ENCODE measurements at places on chromosomes 1 and 21. TPM values are rescaled to one million over a fixed set of nuclear protein-coding genes. Genes with fewer than 3 reads are reported as not detected.

Gene CELA3B
- not detected for total RNA-seq

Gene SLC6A9
- total RNA-seq, result 3.0 TPM

Gene ABCA4
- not detected for total RNA-seq

Gene CD1D
- total RNA-seq, result not detected

DNA sequence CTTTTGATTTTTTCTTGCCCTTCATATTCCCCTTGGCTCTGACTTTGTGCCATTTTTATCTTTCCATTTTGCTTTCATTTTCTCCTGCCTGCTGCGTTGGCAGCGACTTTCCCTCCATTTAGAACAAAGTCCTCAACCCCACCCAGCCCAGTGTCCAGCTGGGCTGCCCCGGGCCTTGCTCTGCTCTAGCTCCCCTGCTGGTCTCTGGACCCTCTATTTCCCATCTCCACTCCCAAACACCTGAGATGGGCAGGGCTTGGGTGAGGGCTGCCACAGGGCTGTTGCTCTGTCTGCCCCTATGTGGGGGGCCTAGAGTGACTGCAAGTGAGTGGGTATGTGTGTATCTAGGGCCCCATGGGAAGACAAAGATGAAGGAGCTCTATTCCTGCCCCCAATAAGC lies 7.3 kb upstream of the ADAM15 start:
- no peak overlapping the region for H3K4me3 ChIP-seq
- no peak for DNase-seq
- H3K4me1 ChIP-seq, result peaks cover 13% of the 10 kb centered on the region
- no peak overlapping the region for H3K27ac ChIP-seq
- H3K27me3 ChIP-seq, result peaks cover 13% of the 10 kb centered on the region
- no peaks in the 10 kb centered on the region for H3K36me3 ChIP-seq

- no peak for DNase-seq
- H3K27ac ChIP-seq, result no peak overlapping the region
- no peak overlapping the region for H3K4me3 ChIP-seq
- no peaks in the 10 kb centered on the region for H3K36me3 ChIP-seq
- H3K27me3 ChIP-seq, result no peaks in the 10 kb centered on the region
These were observed 643.5 kb downstream of the KIF26B start for GRCh38 chr1:245798349-245798711.

DNA sequence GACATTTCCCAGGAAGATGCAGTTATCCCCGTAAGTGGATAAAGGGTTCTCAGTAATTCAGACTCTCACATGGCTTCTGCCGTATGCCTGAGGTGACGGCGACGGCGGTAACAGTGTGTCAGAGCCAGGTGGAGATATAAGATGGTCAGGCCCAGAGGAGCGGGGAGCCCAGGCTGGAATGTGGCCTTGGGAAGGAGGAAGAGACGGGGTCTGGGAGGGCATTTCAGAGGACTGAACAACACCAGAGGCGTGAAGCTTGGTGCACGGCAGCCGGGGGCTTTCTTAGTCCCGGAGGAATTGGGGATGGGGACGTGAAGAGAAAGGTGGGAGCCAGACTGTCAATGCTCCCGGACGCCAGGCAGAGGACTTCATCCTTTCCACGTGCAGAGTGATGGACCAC lies 1.0 kb downstream of the RER1 start:
- no peaks in the 10 kb centered on the region for H3K27me3 ChIP-seq
- DNase-seq, result no peak
- peaks cover 11% of the 10 kb centered on the region for H3K36me3 ChIP-seq
- H3K27ac ChIP-seq, result peak overlapping the region; percentile 86
- H3K4me1 ChIP-seq, result peaks cover 26% of the 10 kb centered on the region
- H3K4me3 ChIP-seq, result peak overlapping the region; percentile 91

- peaks cover 16% of the 10 kb centered on the region for H3K4me1 ChIP-seq
- no peaks in the 10 kb centered on the region for H3K36me3 ChIP-seq
- no peak overlapping the region for H3K27ac ChIP-seq
- H3K27me3 ChIP-seq, result peaks cover 5% of the 10 kb centered on the region
These were observed 150.3 kb downstream of the ETS2 start for GRCh38 chr21:38956007-38956406.

Data from activated naive CD8-positive, alpha-beta T cell treated with anti-CD3 and anti-CD28 coated beads, Interleukin-2, amount 10 ng/mL, durations not matched to agents 7 days and 5 days (primary cell).